Brain microvascular endothelial cell (primary cell): ENCODE measurements at places on chromosomes 1 and 21.

DNA sequence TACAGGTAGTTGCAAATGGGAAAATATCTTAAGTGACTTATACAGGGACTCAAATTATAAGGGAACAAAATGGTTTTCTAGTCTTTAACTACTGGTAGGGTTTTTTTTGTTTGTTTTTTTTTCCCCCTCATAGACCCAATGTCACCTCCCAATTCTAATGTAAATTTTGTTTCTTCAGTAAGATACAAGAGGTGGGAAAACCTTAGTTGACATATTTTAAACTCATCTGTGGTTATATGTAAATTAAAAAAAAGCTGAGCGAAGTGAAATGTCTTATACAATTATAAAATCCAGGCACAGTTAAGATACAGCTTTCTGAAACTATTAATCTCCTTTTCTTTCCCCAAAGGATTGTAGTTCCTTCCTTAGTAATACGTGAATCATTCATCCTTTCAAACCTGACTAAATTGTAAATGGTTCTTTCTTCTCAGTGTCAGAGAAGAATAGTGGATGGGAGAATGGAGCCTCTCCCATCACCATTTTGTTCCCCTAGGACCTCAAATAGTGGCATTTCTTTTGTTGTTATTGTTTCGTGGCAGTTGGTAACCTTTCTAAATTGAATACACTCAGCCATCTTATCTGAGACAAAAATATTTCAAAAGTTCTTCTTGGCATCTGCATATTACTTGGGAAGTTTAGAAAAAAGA, 11.2 kb downstream of the TSEN15 start:
- no peak for DNase-seq

DNA sequence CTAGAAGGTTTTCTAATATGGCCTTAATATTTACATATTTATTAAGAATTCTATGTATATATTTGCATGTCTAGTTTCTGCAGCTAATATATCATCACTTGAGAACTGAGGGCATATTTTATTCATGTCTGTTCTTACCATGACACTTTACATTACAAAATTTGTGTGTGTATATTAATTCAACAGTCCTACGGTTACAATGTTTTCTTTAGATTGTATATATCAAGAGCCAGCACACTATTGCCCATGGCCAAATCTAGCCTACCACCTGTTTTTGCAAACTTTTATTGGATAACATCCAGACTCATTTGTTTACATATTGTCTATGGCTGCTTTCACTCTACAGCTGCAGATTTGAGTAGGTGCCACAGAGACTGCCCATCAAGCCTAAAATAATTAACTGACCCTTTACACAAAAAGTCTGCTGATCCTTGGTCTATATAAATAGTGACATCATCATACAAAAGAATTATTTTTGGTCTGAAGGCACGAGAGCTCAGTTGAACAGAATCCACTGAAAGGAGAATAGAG, 577.4 kb upstream of the PBX1 start:
- DNase-seq, result no peak

GRCh38 chr1:159891275-159892157, 8.4 kb downstream of the CFAP45 start:
- DNase-seq, result peak; percentile 86

DNA sequence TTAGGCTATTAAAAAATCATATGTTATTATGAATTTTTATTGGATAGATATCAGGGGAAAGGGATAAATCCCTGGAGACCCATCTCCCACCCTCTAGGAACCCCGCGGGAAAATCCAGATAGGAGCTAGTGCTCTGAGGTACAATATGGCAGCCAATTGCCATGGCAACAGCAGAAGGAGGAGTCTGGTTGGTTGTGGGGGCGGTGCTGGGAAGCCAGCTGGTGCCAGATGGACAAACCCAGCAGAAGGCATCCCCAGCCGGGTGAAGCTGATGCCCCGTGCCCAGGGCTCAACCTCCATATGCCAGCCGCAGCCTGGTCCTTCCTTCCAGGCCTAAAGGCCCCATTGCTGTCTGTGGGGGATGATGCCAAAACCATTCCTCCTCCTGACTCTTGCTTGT, 38.3 kb downstream of the RHBG start:
- DNase-seq, result no peak

- no peak for DNase-seq
These were observed 63.1 kb upstream of the SLC2A1 start for GRCh38 chr1:43021547-43022474.

- no peak for DNase-seq
These were observed 637 bp downstream of the PLXNA2 start for GRCh38 chr1:208243527-208243966.

DNA sequence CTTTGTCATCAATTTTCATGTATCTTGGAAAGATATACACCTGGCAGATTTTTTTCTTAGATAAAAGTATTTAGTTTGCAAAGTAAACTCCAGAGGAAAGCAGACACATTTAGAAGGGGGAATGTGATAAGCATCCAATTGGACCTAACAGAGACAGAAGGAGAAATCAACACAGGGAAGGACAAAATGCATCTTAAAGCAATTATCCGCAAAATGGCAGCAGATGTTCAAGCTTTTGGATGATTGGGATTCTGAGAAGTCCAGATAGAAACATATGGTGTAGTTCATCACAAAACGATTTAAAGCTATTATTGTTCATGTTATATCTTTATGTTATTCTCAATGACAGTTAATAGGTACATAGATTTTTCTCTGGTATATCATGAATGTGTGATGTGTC, 1153.1 kb upstream of the B3GALT2 start:
- DNase-seq, result no peak

GRCh38 chr1:247552231-247552630, 3.3 kb downstream of the GCSAML start:
- no peak for DNase-seq

- DNase-seq, result no peak
These were observed 55.3 kb downstream of the RIPK4 start for GRCh38 chr21:41711416-41712007.

GRCh38 chr1:29973406-29973805, 737.1 kb downstream of the PTPRU start:
- no peak for DNase-seq

GRCh38 chr1:182953826-182954225, 860 bp upstream of the SHCBP1L start:
- no peak for DNase-seq

- no peak for DNase-seq
These were observed 1401.7 kb downstream of the NCAM2 start for GRCh38 chr21:22399681-22400514.

- DNase-seq, result no peak
These were observed 80.2 kb upstream of the CHODL start for GRCh38 chr21:18164483-18164882.

GRCh38 chr1:213987927-213988506, at the start of gene PROX1:
Gene PROX1 (plus strand): TSS chr1:213987973. CDS start chr1:213996536, 8,563 bp downstream.
- DNase-seq, result peak; percentile 68

DNA sequence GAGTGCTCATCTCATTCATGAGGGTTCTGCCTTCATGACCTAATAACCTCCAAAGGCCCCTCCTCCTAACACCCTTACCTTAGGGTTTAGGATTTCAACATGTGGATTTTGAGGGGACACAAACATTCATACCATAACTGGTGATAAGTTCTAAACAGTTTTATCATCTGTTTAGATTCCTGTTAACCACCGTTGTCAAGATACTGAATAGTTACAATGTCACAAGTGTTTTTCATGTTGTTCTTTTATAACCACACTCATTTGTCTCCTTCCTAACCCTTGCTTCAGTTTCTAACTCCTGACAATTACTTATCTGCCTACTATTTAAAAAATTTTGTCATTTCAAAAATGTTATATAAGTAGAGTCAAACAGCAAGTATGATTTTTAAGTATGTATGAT, 86.0 kb downstream of the NCAM2 start:
- no peak for DNase-seq

DNA sequence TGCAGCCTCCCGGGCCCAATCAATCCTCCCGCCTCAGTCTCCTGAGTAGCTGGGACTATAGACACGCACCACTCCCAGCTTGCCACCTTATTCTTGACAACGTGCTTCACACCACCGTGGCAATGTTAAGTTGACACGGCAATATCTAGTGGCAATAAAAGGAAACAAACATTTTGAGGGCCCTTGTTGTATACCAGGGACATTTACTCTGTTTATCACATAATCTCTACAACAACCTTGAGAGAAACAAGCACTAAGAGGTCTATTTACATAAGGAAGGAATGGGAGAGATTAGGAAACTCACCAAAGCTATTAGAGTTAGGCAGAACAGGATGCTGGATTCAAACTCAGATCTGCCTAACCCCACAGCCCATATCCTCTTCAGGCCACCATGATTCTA, 3.1 kb downstream of the KLHDC8A start:
- no peak for DNase-seq

- no peak for DNase-seq
These were observed 6.0 kb upstream of the IFNLR1 start for GRCh38 chr1:24193046-24193445.

- no peak for DNase-seq
These were observed 177.7 kb downstream of the VAV3 start for GRCh38 chr1:107787299-107787698.

DNA sequence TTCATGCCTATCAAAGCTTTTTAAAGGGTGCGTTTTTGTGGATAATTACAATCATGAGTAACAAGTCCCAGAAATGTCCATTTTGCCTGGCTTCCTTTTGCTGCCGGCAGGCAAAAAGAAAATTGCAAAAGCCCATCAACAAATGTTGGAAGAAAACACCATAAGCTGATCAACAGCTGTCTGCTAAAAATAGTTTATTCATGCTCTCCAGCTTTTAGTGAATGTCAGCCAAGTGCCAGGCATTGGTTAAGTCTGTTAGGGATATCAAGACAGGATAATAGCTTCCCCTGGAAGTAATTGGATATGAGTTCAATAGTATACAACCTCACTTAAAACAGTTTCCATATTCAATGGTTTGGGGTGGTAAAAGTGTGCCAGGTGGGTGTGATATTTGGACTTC, 13.6 kb upstream of the AGMAT start:
- no peak for DNase-seq

DNA sequence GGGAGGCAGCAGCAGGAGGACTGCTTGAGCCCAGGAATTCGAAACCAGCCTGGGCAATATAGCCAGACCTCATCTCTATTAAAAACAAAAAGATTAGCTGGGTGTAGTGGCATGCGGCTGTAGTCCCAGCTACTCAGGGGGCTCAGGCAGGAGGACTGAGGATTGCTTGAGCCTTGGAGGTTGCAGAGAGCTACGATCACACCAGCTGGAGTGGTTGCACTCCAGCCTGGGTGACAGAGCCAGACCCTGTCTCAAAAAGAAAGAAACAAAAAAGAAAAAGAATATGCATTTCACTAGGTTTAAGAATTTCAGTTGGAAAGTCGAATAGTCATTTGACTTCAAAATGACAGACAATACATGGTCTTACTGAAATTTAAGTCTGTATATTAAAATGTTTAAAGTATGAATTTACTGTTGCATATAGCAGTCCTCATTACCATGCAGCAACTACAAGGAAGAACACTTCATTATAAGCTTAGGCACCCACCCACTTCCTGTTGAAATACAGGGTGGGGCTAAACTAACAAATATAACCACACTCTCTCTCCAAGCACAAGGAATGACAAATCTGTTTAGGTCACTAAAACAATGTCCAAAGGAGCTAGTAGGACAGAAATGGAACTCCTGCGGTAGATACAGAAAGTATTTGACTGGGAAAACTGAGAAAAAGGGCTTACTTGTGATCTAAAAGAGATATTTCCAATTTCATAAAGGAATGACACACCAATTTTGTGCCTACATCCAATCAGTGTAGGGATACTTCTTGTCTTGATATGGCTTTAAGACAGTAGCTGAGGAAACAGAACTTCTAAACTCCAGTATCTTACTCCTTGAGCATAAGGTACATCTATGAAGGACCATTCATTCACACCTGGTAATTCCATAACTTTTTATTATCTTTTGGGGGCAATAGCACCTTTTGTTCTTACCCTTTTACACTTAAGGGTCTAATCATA, 44.1 kb downstream of the GPR3 start:
- DNase-seq, result peak; percentile 45

DNA sequence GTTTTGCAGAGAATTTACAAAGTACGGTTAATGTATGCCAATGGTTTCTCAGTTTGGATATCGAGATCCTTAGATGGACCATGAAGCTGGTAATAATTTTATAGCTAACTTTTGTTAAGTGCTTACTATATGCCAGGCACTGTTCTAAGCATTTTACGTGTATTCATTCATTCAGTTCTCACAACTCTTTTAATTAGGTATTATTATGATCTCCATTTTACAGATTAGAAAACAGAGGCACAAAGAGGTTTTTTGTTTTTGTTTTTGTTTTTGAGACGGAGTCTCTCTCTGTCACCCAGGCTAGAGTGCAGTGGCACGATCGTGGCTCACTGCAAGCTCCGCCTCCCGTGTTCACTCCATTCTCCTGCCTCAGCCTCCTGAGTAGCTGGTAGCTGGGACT, 7.2 kb downstream of the RPRD2 start:
- DNase-seq, result no peak

DNA sequence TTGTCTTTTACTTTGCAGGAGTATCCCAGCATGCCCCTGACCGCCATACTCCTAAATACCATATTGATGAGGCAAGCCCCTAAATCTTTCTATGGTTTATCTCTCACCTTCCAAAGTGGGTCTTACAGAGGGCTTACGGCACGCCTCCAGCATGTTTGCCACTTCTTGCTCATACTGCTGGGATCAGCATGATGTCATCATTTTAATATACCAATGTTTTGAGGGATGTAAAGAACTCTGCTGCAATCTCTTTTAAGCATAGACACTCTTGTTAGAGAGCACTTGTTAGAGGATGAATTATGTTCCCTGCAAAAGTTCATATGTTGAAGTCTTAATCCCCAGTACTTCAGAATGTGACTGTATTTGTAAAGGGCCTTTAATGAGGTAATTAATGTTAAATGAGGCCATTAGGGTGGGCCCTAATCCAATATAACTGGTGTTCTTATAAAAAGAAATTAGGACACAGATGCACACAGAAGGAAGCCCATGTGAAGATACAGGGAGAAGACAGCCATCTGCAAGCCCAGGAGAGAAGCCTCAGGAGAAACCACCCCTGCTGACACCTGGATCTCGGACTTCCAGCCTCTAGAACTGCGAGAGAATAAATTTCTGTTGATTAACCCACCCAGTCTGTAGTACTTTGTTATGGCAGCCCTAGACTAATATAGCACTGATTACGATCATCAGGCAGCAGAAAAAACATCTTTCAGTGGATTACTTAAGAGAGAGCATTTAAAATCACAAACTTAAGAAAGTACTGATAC, 16.4 kb upstream of the ABCB10 start:
- DNase-seq, result no peak
